Breast epithelium (tissue), 4 donors: ENCODE measurements at places on chromosomes 12 and 14. TPM values are rescaled to one million over a fixed set of nuclear protein-coding genes. Genes with fewer than 3 reads are reported as not detected.

DNA sequence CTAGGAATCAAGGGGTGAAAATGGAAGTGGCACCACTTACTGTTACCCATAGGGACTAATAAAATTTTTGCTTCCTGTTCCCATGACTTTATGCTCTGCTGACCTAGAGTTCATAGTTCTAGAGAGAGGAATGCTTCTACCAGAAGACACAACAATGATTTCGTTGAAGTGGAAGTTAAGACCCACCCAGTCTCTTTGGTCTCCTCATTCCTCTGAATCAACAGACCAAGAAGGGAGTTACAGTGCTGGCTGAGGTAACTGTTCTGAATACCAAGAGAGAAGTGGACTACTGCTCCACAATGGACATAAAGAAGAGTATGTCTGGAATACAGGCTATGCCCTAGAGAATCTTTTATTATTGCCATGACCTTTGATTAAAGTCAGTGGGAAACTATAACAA, 23.5 kb upstream of the DYRK2 start:
- no peak for DNase-seq

- DNase-seq, result no peak
Measured at GRCh38 chr12:130633771-130634170, 82.3 kb downstream of the RIMBP2 start.

DNA sequence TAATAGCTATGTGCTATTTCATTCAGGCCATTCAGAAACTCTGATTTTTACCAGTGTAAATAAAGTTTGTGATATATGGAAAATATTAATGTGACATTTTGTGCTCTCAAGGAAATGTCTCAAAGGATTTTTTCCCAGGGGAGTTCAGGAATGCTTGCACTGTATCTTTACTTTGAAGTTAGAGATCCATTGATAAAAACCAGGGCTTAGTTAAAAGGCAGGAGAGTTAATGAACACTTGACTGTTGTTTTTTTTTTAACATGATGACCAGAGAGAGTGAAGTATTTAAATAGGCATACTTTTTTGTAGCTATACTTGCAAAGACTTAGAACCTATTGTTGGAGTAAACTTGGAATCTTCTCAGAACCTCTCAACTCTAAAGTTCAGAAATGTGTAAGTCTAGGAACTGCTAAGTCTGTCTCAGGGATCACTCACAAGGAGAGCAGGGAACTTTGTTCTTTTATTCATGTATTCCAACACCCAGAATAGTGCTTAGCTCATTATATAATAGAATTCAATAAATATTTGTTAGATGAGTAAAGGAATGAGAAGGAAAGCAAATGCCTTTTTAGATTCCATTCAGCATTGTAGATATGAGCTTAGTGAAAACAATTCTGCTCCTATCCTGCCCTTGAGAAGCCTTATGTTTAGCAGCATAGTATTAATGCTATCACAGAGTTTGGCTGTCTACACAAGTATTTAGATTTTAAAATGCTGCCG, 117.5 kb downstream of the DAAM1 start:
- no peak for DNase-seq

GRCh38 chr12:113413488-113413939, 8.7 kb upstream of the SDSL start:
- no peak for DNase-seq

GRCh38 chr12:30846776-30847175, 79.8 kb upstream of the TSPAN11 start:
- DNase-seq, result no peak

DNA sequence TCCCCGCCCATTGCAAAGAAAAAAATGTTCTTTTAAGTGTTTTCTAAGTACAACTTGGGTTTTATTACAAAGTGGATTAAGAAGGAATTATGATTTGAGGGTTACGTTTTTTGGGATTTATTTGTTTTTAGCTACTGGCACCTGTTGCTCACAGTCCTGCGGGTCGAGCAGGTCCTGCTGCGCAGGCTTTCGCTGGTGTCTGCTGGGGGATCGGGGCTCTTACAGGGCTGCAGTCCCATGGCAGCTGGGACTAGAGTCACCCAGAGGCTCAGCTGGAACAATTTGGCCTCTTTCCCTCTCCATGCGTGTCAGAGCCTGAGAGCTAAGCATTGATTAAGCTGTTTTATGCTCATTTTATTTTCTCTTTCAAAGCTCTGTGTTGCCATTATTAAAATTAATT, 55.6 kb upstream of the DYNC1H1 start:
- no peak for DNase-seq

DNA sequence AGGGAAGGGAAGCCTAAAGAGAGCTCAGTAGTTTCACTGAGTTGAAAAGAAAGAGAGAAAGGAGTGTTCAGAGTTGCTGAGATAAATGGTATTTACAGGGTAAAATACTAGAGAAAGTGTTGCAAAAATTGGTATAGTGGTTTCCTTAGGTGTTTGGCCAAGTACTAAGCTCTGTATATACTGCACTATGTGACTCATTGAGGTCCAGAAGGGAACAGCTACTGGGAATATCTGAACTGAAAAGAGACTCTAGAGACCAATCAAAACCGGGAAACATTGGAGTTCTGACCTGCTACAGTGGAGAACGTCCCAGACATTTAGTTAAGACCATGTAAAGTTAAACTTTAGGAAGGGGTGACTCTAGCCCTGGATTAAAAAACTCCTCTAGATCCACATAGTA, 42.7 kb upstream of the ALX1 start:
- DNase-seq, result no peak

EXD2 gene
- total RNA-seq, result 32.5 TPM

FBLN5 gene
- 81.8 TPM for total RNA-seq

ASPG gene
- not detected for total RNA-seq

GRCh38 chr12:17975763-17976162, 114.2 kb downstream of the RERGL start:
- no peak for DNase-seq

SYT10 gene
- not detected for total RNA-seq

- DNase-seq, result no peak
Measured at GRCh38 chr12:27589419-27589818, 65.4 kb downstream of the PPFIBP1 start.
